ENCODE measurements at places on chromosomes 2 and 18.

GRCh38 chr2:140747665-140748064 is 1383.2 kb downstream of the LRP1B start:
- DNase-seq, result no peak

DNA sequence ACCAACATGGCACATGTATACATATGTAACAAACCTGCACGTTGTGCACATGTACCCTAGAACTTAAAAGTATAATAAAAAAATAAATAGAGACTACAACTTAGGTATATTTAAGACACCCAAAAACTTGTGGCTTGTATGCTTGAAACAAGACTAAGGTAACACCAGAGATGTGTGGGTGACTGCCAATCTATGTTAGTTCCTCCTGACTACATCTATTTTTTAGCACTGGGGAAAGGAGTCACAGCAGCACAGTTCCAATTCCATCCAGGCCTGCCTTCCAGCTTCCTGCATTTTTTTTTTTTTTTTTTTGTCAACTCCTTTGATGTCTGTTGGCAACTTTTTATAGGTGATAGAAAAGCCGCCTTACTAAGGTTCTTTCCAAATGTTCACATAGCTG is 18.2 kb downstream of the C2orf69 start:
- DNase-seq, result no peak

- peak; percentile 19 for DNase-seq
These were observed 8.8 kb downstream of the RETREG2 start for GRCh38 chr2:219186754-219187456.

DNA sequence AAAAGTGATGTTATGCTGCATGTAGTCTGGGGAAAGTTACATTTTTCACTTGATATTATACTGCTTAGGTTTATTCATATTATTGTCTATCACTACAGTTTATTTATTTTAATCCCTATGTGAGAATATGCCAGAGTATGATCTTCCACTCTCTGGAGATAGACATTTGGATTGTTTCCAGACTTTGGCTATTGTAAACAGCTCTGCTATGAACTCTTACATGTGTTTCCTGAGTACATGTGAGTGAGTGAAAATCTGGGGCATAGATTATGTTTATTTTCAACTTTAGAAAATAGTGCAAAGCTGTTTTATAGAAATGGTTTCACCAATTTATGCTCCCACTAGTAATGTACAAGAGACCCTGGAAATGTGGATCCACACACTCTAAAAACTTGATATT is 49.0 kb upstream of the EPAS1 start:
- DNase-seq, result no peak

DNA sequence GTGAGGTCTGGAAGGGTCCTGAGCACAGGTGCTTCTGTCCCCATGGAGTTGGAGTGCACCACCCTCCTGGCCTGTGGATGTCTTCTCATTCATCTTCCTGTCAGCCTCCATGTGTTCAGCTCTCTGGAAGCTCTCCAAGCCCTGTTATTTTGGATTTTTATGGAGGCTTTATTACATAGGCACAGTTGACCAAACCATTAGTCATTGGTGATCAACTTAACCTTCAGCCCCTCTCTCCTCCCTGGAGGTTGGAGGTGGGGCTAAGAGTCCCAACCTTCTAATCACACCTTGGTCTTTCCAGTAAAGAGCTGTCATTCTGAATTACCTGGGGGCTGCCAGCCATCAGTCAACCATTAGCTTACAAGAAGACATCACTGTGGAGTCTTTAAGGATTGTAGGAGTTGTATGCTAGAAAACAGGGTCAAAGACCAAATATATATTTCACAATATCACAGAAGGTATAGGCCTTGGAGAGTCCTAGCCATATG is 7.5 kb upstream of the MCFD2 start:
- no peak for DNase-seq

DNA sequence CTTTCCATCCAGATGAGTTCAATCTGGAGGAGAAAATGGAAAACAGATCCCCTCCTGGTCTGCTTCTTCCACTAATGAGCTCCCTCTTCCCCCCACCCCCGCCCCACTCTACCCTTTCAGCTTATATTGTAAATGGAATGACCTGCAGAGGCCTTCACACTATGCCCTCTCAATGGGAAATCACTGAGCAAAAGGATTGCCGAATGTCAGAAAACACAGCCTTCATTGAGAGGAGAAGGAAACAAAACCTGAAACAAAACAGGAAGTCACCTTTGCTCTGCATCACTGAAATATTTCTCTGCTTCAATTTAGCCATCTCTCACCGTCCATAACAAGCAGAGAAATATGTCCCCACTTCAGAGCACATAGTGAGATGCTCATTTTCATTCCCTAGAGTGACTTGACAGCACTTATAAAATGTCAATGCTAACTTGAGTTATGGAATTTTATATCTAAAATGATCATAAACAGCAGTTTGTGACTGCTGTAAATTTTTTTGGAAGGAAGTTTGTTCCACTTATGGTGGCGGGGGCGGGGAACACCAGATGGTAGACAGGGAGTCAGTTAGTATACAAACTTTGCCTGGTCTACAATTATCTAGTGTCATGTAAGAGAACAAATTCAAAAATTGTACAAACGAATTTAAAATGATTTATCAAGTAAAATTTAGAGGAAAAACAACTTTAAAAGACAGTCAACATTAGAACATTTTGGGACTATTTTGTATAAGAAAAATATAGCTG is 1.8 kb upstream of the FRZB start:
- DNase-seq, result no peak

- DNase-seq, result no peak
These were observed 14.4 kb upstream of the CCL20 start for GRCh38 chr2:227799202-227799601.

DNA sequence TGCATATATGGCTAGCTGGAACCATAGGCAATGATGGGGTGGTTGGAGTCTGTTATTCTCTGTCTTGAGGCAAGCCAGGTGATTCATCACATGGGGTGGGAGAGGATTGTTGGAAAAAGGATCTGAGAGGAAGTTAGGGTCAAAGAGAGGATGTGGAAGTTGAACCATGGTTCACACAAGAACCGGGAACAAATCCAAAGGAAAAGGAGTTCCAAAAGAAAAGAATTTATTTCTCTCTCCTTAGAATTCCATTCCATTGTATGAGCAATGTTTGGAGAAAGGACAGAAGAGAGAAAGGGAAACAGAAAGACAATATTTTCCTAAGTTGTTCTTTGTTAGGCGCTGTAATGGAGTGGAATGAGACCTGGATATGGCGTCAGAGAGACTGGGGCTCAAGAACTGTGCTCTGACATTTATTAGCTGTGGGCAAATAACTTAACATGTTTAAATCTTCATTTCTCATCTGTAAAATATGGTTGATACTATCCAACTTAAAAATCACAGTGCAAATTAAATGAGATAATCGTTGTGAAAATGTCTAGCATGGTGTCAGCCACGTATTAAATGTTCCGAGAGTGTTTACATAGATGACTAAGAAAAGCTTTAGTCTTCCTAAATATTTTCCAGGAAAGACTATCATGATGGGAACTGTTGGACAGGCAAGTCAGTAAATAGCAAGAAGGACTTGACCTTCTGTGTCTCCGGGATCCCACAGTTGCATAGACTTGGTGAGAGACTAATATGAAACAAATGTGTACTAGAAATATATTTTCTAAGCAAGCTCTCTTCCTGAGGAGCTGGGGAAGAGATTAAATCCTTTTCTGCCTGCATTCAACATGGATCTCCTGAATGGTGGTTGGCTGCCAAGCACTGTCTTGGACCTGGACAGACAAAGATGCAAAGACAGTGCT is 71.4 kb downstream of the TRIB2 start:
- DNase-seq, result no peak

DNA sequence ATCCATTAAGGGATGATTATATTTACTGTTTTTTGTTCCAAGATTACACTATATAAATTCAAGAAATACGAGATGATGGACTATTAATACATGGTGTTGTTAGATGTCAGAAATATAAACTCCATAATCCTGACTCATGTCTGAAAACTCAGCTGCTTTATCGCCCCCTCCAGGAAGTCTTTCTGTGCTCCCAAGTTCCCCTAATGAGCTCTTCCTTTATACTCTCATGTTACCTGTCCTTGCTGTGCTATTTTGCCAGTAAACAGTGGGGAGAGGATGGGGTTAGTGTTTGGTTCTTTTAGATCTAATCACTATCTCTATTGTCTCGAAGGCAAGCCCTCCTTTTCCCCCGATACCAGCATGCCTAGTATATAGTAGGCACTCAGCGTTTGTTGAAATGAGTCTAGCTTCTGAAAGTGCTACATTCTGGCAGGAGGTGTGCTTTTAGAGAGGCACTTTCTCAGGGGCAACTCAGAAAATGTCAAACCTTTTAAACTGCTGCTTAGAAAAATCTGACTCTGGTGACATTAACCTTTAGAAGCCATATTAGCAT is 21.4 kb upstream of the BARD1 start:
- DNase-seq, result no peak

DNA sequence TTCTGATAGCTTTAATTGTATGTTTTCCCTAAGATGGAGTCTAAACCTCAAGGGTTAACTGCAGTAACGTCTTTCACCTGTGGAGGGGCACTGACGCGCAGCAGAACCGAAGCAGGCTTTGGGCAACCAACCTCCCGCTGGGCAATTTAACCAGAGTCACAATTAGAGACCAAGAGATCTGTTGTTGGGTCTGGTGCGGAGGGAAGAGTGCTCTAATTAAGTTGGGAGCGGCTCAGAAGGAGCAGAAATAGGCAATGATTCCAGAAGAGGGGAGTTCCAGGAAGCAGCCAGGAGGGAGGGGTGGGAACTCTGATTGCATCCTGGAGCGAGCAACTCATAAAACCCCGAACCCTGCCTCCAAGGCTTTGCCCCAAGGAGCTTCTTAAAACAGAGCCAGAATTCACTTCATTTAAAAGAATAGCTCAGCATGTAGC is 245.8 kb downstream of the PAX3 start:
- DNase-seq, result no peak

GRCh38 chr2:41972819-41973218 is 75.0 kb upstream of the PKDCC start:
- no peak for DNase-seq

- peak; percentile 80 for DNase-seq
These were observed 2.3 kb upstream of the ALKAL2 start for GRCh38 chr2:290090-290722.

GRCh38 chr2:155456222-155456621 is 757.7 kb downstream of the KCNJ3 start:
- no peak for DNase-seq

DNA sequence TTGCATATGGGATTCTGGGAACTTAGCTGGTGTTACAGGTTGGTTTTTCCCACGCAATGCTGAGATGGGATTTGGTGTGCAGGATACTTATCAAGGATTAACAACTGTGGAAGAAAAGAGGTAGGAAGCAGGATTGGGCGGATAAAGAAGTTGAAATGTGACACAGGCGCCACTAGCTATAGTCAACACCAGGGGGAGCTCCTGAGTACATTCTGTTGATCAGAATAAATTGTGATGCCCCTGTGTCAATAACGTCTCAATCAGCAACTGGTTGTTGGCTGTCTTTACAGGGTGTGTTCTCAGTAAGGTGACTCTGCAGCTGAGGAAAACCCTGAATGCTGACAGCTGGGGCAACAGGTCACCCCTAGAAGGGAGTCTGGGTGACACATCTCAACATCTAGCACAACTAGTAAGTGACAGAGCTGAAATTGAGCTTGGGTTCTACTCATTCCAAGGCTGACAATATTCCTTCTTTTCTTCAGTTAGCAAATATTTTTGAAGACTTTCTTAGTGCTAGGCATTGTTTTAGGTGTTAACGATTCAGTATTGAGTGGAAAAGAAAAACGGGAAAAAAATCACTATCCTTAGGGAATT is 143.0 kb downstream of the ARL6IP6 start:
- peak; percentile 53 for DNase-seq

GRCh38 chr18:78587096-78587495 is 392.5 kb upstream of the SALL3 start:
- DNase-seq, result no peak

DNA sequence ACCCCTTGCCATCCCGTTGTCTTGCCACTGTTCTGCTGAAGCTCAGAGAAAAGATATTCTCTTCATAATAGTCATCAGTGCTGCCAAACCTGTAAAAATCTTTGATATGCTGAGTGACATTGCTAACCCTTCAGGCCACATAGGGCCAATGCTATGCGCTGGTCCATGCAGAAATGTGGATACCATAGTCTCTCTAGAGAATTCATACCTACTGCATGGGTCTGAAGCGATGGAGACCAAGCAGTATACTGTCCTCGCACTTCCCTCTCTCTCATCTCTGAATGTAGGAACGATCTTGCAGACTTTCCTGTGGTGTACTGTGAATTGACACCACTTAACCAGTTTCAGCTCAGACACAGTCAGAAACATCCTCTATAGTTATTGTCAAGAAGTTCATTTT is 17.9 kb upstream of the ANKRD44 start:
- no peak for DNase-seq

DNA sequence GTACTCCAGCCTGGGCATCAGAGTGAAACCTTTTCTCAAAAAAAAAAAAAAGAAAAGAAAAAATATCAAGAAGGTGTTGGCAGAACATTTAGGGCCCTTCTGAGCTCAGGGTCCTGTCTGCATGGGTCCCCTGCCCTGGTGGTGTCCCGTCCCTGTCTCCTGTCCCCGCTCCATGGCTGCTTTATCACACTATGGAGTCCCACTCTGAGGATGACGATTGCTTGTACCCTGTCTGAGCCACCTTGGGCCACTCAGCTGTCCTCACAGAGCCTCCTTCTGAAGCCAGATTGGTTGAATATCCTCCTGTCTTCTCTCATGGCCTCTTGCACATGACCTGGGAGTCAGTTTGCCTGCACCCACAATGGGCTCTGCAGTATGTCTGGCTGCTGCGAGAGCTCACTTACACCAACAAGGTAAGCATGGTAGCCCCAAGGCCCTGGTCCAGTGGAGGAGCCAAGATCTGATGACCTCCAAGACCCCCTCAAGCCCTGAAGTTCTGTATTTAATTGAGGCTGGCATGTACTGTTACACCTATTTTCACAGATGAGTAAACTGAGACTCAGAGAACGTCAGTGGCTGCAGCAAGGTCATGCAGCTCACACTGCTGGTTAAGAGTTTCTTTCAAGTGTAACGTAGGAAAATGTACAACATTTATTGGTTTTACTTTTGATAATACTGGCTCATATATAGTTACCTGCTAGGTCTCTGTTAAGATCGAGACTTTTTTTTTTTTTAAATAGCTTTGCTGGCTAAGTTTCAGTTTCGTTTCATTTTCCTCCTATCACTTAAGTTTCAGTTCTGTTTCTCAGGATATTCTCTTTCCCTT is 16.9 kb upstream of the ZCCHC2 start:
- DNase-seq, result no peak

DNA sequence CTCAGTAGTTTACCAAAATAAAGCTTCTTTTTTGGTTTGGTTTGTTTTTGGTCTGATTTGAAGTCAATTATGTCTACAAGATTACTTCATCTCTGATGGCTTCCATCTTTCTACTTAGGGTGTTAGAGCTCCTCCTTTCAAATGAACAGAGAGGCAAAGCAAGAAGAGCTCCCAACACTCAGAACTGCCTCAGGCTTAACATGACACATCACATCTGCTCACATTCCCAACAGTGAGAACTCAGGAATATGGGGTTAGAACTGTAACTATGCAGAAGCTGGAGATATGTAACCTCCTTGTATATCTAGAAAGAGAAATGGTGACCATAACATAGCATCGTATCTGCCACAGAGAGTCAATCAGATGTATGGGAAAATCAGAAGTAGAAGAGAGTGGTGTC is 11.4 kb upstream of the LRATD1 start:
- DNase-seq, result no peak

- DNase-seq, result no peak
These were observed 322.8 kb upstream of the TANK start for GRCh38 chr2:160837416-160837815.

Data from Peyer's patch (tissue), 4 donors.